AG20443 (cell line): ENCODE measurements at places on chromosomes 3 and 15.

GRCh38 chr15:64783796-64784195, 8.4 kb upstream of the RBPMS2 start:
- no peak for DNase-seq

- DNase-seq = no peak
Observed at GRCh38 chr3:67551361-67552016, 102.9 kb downstream of the SUCLG2 start.

DNA sequence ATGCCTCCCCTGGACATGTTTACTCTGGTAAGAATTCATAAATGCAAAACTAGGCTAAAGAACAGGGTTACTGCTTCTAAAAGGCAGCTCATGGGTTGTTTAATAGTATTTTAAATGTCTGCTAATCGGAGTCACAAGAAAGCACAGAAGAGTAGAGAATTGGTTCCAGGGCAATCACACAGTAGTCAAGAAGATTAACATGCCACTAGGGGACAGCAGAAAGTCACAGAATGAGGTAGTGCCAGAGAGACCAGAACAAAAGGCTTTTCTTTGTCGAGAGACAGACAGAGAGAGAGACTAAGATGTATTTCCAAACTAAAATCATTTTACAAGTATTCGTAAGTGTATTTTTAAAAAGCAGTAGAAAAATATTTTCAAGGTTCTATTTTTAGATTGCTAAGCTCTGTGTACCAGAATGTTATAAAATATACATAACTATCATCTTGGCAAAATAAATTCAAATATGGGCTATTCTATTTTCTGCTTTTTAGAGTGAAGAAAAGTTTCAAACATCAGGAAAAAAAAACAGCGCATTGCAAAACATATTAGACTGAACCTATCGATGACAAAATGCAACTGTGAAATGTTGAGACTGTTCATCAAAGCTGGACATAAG, 78.3 kb upstream of the CDIN1 start:
- peak; percentile 60 for DNase-seq

DNA sequence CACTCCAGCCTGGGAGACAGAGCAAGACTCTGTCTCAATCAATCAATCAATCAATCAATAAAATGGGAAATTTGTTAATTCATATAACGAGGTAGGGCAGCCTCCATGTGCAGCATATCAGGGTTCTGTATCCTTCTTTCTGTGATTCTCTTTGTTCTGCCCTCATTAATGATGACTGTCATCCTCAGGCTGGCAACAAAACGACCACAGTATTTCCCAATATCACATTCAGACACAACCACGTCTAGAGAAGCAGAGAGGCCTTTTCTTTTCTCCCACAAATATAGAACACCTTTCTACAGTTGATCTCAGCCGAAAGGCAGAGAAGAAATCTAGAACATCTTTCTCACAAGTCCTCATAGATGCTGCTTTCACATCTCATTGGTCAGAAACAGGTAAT, 11.2 kb downstream of the CEP19 start:
- no peak for DNase-seq

- DNase-seq = peak; percentile 86
Observed at GRCh38 chr15:82849556-82850512, 40.4 kb downstream of the WHAMM start.

GRCh38 chr3:9198899-9199335, 50.5 kb downstream of the SRGAP3 start:
- DNase-seq = no peak

GRCh38 chr3:60933824-60934223, 317.4 kb downstream of the FHIT start:
- no peak for DNase-seq

- no peak for DNase-seq
Observed at GRCh38 chr15:35665896-35666536, 120.1 kb upstream of the DPH6 start.

- DNase-seq = no peak
Observed at GRCh38 chr3:172586436-172586835, 63.2 kb upstream of the TNFSF10 start.

- no peak for DNase-seq
Observed at GRCh38 chr15:43525131-43525530, 7.7 kb downstream of the MAP1A start.

DNA sequence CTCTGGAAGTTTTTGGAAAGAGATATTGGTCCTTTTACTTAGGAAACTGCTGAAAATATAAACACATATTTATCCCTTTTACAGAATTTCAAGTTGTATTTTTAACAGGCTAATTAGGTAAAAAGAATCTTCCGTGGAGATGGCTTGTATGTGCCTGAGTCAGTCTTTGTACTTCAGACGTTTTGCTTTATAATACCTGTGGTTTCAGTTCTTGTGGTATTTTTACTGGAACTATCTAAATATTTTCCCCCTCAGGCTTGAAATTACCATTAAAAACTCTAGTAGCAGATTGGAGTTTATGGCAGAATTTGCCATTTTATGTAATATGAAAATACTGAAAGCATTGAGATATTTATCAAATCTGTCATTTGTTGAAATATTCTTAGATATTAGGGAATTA, 151.6 kb upstream of the CGNL1 start:
- DNase-seq = peak; percentile 21

DNA sequence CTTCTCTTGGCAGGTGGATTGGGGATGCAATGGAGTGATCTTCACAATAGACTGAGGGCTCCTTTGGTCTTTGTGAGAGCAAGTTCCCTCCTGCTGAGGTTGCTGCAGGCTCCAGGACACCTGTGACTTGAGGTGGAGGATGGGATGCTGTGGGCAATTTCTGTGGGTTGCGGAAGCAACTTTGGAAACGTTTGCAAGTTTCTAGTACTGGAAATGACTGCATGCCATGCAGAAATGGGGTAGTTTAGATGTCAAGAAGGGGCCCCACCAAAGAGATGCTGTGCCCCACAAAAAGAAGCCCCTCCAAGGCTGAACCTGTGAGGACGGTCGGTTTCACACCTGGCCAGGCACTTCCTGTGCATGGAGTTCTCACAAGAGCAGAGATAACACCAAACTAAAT, 80.4 kb upstream of the XCR1 start:
- DNase-seq = no peak

DNA sequence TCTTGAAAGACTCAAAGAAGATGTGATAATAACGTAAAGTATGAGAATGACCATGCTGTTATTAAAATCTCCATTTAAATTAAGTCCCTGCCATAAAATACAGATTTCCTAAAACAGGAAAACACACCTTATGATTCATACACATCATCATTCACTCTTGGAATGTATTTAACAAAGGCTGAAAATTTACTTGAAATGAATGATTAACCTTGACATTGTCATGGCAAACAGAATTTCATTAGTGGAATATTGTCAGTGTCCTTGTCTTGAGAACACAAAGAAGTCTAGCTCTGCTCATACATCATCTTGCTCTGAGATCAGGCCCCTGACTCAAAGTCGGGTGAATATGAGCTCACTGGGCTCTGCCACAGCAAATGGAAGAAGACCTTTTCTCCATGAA, 313.9 kb downstream of the FGF12 start:
- no peak for DNase-seq

DNA sequence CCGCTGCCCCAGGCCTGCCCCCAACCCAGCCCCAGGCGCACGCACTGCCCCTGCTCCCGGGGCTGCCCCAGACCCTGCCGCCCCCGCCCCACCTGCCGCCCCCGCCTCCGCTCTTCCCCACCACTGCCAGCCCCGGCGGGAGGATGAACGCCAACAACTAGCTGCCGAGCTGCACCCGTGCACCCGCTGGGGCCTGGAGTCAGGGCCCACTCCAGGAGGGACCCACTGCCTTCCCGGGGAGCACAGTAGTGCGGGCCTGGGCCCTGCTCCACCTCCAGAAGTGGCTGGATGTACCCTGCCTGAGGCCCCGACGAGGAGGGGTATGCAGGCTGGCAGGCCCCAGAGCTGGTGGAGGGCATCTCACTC, 10.9 kb downstream of the ZBTB47 start:
- no peak for DNase-seq

- DNase-seq = peak; percentile 47
Observed at GRCh38 chr15:41648770-41649169, 11.4 kb upstream of the MGA start.

DNA sequence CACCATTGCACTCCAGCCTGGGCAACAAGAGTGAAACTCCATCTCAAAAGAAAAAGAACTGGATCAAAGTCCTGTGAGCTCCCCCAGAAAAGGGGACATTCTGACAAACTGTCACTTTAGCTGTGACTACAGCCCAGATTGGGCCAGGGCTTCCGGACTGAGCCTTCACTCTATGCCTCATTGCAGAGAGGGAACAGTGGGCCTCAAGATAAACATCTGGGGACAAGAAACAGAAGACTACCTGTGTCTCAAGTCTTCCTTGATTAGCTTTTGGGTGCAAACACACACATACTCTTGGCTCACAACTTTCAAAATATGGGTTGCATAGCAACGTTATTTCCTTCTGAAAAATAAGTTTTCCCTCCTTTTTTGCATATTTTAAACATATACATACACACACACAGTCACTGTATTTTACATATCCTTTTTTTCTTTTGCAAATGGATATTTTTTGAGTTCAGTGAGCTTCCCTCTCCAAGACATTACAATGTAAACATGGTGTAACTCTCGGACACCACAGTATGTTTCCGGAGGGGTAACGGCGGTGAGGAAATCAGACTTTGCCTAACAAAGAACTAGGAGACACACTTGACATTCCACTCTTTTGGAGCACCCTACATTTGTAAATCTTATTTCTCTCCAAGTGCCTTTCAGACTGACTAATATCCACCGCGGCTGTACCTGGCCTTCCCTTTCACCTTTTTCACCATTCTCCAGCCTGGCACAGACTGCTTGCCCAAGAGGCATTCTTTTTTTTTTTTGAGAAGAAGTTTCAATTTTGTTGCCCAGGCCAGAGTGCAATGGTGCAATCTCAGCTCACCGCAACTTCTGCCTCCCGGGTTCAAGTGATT, 3.5 kb downstream of the TKT start:
- DNase-seq = no peak

- no peak for DNase-seq
Observed at GRCh38 chr3:13827699-13828098, 52.2 kb downstream of the WNT7A start.

DNA sequence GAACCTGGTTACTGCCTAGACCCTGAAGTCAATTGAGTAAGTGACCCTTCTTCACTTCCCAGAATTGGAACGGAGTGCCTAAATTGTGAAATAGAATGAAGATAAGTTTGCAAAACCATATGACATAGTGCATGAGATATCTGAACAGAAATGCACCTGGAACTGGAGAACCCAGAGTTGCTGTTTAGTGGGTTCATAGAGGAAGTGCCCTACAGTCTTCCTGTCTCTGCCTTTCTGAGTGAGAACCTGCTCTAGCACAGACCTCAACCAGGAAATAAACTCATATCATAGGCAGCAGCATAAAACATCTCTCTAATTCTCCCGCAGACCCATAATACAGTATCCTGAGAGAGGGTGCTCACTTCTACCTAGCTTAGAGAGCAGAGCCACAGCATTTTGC, 82.9 kb downstream of the EOMES start:
- DNase-seq = no peak

GRCh38 chr3:75232216-75232615, 431.9 kb upstream of the FRG2C start:
- DNase-seq = no peak

DNA sequence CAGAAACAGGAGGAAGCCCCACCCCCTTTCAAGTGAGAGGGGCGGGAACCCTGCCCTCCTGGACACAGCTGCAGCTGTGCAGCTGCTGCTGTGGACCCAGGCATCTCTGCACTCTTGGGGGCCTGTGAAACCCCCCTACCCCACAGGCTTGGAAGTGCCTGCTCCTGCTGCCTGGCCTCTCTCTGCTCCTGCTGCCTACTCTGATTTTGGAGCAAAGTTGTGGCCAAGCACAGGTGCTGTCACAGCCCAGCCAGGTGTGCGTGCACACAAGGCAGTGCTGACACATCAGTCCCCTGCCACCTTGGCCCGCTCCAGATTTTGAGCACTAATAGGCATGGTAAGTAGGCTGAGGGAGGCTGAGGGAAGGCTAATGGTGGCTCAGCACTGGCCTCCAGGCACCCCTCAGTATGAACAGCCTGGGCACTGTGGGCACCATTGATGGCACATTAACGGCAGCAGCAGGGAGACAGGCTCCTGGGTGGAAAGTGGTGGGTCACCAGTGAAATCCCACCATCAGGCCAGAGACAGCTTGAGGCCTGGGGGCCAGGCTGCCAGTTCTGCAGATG, 890.9 kb downstream of the GBE1 start:
- DNase-seq = no peak

GRCh38 chr3:13495921-13496723, 16.0 kb downstream of the HDAC11 start:
- DNase-seq = peak; percentile 81

DNA sequence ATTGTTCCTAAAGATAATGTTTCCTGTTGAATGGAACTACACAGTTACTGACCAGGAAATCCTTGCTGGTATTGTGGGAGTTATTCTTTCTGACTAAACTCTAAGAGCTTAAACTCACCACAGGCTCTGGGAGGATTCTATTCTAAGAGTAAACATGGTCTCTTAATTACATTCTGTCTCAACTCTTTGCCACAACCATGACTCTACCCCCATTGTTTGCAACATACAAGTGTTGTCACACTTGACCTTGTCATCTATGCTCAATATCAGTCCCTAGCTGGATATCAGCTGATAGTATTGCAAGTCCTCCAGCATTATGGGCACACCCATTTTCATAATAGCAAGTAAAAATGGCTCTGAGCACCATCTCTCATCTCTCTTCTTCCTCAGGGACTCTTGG, 29.6 kb upstream of the SECISBP2L start:
- DNase-seq = no peak

DNA sequence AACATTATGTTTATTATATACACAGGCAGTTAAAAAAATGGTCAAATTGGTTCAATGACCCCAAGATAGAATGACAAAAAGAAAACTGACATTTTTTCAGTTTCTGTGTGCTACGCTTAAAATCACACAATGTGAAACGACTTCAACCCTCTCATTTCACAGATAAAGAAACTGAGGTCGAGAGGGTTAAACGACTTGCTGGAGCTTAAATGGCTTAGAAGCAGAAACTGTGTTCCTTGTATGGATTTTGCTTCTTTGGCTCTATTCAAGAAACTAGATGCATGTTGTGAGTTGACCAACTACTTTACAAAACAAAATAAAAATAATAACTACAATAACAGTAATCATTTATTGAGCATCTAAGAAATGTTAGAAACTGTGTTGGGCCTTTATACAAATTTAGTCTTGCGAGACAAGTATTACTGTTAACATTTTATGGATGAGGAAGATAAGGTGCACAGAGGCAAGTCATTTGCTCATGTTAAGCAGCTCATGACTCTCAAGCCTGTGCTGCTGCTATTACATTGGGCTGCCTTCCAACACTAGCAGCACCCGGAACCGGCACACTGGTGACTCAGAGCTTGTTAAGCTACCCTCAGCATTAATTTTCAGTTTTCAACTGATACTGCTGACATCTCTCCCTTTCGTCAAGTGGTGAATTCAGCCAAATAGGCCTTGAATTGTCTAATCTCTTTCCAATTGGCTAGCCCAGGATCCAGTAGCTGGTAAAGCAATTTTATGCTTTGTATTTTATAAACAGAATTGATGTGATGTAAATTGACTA, 487.6 kb downstream of the NAALADL2 start:
- DNase-seq = peak; percentile 87

- DNase-seq = peak; percentile 67
Observed at GRCh38 chr3:4492208-4493013, 737 bp upstream of the ITPR1 start.
